ENCODE measurements at places on chromosomes 6 and 20. TPM values are rescaled to one million over a fixed set of nuclear protein-coding genes. Genes with fewer than 3 reads are reported as not detected.

DNA sequence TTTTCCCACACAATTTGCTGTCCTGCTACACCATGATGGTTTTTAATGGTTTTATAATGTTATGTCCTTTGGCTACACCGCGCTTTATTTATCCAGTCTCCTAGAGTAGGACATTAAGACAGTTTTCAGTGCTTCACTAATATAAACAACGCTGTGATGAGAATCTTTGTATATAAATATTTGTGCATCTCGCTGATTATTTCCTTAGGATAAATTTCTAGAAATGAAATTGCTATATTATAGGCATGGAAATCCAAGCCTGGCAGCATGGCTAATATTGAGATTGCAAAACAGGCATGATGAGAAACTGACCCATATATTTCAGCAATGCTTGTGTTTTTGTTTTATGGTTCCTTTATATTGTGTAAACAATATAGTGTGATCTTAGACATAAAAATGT is 81.4 kb upstream of the ATXN1 start:
- DNase-seq = no peak

GRCh38 chr20:18276821-18277220 is 11.5 kb upstream of the ZNF133 start:
- peak; percentile 88 for DNase-seq

DNA sequence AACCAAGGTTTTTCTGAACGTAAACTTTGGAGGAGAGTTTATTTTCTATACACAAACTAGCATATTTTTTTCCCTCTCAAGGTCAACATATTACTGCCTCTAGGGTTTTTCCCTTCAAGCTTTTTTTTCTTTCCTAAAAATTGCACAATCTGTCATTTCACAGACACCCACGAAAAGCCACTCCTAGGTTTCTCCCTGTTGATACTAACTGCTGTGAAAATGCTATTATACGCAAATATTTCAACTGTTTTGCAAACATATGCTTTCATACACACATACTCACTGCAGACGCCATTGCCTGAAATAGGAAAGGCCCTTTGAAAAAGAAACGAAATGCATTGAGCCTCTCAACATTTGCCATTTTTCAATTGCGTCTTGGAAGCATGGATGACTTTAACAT is 333.0 kb downstream of the CD83 start:
- no peak for DNase-seq

DNA sequence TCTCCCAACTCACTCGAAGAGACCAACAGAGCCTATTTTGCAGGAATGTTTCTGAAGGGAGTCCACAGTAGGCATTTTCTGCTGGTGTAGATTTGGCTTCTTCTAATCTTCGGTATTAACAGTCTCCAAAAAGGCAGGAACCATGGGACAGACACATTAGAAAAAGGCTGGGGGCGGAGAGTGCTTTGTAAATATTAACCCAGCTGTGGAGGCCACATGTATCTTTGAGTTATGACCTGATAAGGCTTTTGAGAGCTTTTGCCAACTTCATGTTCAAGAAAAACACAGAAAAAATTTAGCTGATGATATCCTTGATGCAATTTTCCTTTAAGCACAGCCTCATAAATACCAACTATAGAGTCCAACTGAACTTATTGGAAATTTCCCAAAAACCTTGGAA is 119.4 kb upstream of the TSHZ2 start:
- DNase-seq = peak; percentile 13

Gene GNRH2
- 27.0 TPM for total RNA-seq

GRCh38 chr6:116059713-116060571 is 749 bp downstream of the FRK start:
- peak; percentile 38 for DNase-seq

Gene HTR1E
- 5.3 TPM for total RNA-seq

Gene TMEM244
- not detected for total RNA-seq

Gene SLC16A10
- 42.2 TPM for total RNA-seq

Gene SCRT2
- total RNA-seq = not detected

DNA sequence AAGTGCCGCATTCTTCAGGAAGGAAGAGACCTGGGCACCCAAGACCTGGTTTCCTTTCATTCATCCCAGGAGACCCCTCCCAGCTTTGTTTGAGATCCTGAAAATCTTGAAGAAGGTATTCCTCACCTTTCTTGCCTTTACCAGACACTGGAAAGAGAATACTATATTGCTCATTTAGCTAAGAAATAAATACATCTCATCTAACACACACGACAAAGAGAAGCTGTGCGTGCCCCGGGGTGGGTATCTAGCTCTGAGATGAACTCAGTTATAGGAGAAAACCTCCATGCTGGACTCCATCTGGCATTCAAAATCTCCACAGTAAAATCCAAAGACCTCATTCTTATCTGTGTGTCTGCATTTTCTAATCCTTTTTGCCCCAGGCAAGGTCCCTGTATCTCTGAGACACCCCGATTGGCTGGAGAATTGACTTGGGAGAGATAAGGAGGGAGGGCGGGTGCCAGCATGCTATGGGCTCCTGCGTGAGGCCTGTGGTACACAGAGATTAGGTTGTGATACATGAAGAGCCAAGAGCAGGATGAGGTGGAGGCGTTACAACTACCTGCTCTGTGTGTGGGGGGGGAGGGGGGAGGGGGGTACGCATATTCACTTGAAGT is 4.8 kb downstream of the MUC21 start:
- DNase-seq = peak; percentile 26

GRCh38 chr20:46400828-46401477 is 5.5 kb downstream of the ELMO2 start:
- peak; percentile 13 for DNase-seq

- DNase-seq = no peak
Observed at GRCh38 chr20:64165866-64166600, 1.8 kb downstream of the MYT1 start.

- no peak for DNase-seq
Observed at GRCh38 chr6:136880748-136881460, 41.2 kb upstream of the SLC35D3 start.

- DNase-seq = no peak
Observed at GRCh38 chr6:91864911-91865310, 1278.0 kb upstream of the MAP3K7 start.

Gene GPR63
- total RNA-seq = 6.9 TPM

Gene VGLL2
- total RNA-seq = not detected

DNA sequence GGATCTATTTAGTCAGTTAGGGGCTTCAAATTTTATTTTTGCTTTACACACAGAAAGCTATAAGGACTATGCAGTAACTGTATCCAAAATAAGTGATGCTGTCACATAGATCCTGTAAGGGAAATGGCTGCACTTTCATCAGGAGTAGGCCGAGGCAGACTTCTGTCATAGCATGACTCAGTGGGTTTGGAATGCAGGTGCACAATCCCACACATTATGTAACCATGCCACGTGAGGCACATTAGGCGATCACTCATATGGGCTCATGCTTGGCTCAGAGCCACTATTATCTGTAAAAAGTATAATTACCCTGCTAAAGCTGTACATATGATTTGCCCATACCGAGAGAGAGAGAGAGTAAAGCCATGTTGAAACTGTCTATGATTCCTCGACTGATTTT is 1189.4 kb upstream of the EYS start:
- DNase-seq = no peak

DNA sequence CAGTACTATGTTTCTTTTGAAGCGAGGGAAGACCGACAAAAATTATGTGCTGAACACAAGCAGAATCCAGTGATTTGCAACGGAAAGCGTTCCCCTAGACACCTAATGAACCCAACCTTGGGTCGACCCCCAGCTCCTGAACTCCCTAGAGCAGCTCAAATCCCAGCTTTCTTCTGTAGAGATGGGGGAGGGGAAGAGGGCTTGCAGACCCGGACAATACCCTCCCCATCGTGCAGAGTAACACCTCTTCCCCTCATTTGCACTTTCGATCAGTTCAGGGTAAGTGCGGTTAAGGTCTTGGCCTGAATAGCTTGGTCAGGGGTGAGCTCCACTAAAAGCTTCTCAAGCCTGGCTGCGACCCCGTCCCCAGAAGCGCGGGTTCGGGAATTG is 404 bp downstream of the CEP162 start:
- peak; percentile 7 for DNase-seq

Gene FRS3
- 0.84 TPM for total RNA-seq

Gene HLA-DOA
- total RNA-seq = 1.4 TPM

DNA sequence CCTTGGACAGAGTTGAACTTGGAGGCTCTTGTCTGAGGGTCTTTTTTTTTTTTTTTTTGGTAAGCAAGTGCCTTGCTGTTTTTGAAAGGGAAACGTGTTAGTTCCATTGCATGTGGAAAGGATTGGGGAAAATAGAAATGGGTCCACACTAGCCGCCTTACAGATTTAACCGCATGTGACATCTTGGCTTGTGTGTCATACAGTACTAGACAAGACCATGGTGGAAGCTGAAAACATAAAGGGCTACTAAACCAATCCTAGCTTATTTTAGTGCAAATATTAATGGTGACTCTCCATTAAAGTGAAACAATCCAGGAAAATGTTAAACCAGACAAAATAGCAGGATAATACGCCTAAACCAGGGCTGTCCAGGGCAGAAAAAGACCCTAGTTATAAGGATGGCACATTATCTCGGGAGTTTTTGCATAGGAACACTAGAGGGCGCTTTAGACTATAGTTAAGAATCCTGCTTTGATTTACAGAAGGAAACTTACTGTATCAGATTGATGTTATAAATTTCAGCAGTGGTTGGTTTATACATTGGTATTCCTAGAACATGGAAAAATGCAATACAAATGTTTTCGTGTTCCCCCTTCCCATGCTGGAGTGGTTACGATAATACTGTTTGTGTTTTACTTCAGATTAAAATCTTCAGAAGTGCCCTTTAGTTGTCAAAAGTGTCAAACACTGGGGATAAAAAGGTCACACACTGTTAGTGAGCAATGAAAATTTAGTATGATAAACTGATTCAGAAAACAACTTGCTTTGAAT is 59.8 kb upstream of the DEK start:
- DNase-seq = peak; percentile 77

GRCh38 chr6:21589352-21590345 is 3.9 kb upstream of the SOX4 start:
- peak; percentile 93 for DNase-seq

Gene BPIFA1
- total RNA-seq = not detected

DNA sequence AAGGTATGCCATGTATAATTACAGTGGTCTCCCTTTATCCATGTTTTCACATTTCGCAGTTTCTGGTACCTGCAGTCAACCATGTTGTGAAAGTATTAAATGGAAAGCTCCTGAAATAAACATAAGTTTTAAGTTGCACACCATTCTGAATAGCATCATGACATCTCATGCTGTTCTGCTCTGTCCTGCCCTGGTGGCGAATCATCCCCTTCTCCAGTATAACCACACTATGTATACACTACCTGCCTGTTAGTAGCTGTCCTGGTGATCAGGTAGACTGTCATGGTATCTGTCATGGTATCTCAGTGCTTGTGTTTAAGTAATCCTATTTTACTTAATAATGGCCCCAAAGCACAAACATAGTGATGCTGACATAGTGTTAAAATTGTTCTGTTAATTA is 97.1 kb downstream of the ZFAND3 start:
- DNase-seq = no peak

Gene TUBB2A
- total RNA-seq = 115 TPM

DNA sequence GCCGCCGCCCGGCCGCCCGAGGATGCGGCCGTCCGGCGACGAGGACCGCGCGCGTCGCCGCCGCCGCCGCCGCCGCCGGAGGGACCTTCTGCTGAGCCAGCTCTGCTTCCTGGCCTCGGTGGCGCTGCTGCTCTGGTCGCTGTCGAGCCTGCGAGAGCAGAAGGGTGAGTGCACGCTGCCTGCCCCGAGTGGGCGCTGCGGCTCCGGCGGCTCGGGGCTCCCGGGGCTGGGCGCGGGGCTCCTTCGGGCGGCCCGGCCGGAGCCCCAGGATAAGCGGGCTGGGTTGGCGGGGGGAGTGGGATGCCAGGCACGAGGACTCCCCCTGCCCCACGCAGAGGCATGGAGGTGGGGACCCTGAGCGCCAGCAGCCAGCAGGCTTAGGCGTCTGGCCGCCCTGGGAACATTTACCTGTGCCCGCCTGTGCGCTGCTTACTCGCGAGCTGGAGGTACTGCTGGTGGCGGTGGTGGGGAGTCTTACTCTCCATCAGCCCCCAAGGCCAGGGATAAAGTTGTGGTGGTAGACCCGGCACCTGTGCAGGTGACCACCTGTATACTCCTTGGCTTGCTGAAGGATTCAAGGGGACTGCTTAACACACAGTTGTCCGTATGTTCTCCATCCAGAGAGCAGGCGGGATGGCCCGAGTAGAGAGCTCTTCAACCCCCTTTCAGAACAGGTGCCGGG is 520 bp downstream of the SLC24A3 start:
- DNase-seq = peak; percentile 86

Gene MYLK2
- not detected for total RNA-seq

GRCh38 chr20:64156136-64156885 is 7.9 kb upstream of the MYT1 start:
- no peak for DNase-seq

Gene RAET1L
- total RNA-seq = not detected

DNA sequence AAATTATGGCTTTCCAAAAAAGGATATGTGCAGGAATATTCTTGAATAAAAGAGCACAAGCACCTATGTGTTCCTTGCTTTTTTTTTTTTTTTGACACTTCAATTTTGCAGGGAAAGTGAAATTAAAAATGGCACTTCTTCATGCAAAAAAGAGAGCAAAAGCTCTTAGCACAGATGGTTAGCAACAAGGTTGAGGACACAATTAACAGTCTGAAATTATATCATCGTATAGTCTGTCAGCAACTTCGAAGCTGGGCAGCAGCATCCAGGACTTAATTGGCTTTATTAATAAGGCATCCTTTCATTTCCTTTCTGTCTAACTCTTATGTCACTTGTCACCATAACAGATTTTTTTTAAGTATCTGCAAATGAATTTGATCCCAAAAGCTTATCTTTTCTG is 122.6 kb downstream of the FUT9 start:
- DNase-seq = no peak

DNA sequence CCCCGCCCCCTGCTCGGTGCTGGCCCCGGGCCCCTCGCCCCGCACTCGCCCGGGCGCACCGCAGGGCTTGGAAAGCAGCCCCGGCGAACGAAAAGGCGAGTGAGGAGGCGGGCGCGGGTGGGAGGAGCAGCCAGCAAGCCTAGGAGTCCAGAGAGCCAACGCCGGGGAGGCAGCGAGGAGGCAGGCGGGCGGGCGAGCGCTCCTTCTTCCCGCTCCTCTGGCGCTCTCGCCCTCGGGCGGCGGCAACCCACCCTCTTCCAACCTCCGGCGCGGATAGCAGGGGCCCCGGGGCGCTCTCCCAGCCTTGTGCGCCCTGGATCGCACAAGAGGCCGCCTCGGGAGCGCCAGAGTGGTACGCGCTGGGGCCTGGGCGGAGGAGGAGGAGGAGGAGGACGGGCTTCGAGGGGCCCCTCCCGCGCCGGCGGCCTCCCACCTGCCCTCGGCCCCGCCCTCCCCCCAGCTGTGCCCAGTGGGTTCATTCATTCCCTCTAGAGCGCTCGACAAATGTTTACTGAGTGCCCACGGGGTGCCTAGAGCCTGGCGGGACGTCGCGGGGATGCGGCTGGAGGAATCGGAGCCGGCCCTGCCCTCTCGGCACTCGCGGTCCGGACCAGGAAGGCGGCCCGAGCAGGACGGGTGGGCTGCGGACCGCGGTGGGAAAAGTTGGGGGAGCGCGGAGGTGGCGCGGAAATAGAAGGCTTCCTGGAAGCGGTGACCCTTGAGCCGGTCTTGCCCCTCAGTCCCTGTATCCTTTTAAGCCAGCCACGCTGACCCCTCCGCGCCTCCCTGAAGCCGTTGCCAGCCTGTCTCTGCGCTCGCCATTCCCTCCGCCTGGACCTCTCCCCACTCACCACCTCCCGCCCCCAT is at the start of gene BMP7:
Gene BMP7 (minus strand): TSS at position 351 of the 867 bp plus-strand sequence. CDS start 519 bp downstream, outside the sequence.
- peak; percentile 62 for DNase-seq
